GM18507 (cell line): ENCODE measurements at places on chromosomes 2 and 18.

GRCh38 chr2:30688956-30689401 is 118.3 kb downstream of the CAPN13 start:
- DNase-seq: no peak

- DNase-seq: no peak
Measured at GRCh38 chr2:190947711-190948251, 66.2 kb downstream of the STAT1 start.

DNA sequence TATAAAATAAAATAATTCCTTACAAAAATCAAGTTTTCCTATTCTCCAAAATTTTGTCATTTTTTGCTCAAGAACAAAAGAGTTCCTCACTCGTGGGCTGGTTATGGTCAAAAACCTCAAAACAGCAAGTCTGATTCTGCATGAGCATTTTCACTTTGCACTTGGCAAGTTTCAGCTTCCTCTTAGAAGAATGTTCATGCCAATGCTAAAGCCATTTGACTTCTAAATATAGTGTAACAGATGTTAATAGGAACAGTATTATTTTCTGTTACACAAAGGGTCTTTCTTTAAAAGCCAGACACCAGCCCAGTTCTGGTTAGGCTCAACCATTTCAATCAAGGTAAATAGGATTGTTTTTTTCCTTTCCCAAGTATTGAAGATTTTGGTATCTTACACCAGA is 261.3 kb upstream of the CCDC68 start:
- DNase-seq: no peak

- DNase-seq: no peak
Measured at GRCh38 chr18:9025091-9025838, 77.2 kb upstream of the NDUFV2 start.

- DNase-seq: no peak
Measured at GRCh38 chr18:33210575-33211189, 229.8 kb downstream of the CCDC178 start.
